ENCODE measurements at places on chromosomes 1 and 21.

- DNase-seq, result no peak
These were observed 174.7 kb downstream of the NRIP1 start for GRCh38 chr21:14890141-14890540.

DNA sequence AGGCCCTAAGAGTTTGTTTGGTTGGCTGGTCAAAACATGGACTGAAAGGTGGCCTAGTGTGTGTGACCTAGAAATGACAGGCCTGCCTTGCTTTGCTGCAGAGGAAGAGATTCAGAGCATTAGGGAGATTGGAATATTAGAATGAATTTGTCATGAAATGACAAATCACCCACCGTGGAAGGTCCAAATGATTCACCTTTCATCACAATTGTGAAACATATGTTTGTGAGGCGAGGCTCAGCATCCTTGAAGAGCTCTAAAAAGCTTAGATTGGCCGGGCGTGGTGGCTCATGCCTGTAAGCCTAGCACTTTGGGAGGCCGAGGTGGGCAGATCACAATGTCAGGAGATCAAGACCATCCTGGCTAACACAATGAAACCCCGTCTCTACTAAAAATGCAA, 5.5 kb downstream of the LCE1B start:
- DNase-seq, result no peak

DNA sequence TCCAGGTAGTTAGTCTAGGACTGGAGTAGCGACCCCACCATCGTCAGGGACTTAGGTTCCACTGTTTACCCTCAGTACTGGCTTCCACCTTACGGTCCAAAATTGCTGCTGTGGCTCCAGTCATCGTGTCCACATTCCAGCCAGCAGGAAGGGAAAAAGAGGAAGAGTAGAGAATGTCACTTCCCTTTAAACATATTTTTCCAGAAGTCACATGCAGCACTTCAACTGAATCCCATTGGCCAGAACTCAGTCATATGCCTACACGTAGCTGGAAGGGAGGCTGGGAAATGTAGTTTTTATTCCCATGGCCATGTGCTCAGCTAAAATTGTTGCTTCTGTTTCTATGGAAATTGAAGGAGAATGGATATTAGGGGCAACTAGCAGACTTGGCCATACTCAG, 84.1 kb upstream of the SELENON start:
- DNase-seq, result no peak

DNA sequence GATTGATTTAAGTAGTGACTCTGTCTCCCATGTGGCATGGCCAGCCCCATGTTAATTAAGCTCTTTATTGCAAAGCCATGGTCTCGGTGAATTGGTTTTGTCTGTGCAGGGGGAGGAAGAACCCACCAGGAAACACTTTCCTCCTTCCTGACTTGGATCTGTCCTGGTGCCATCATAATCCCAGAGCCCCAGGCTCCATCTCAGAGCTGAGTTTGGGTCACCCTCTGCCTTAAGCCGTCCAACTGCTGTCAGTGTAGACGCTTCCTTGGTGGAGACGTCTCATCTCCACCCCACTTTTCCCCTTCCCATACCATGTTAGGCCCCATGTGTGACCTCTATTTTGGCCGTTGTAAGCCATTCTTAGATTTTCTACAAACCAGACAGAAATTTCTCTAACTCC, 36.0 kb upstream of the COL6A2 start:
- peak; percentile 15 for DNase-seq

- DNase-seq, result no peak
These were observed 12.2 kb downstream of the ZDHHC18 start for GRCh38 chr1:26838474-26839338.

DNA sequence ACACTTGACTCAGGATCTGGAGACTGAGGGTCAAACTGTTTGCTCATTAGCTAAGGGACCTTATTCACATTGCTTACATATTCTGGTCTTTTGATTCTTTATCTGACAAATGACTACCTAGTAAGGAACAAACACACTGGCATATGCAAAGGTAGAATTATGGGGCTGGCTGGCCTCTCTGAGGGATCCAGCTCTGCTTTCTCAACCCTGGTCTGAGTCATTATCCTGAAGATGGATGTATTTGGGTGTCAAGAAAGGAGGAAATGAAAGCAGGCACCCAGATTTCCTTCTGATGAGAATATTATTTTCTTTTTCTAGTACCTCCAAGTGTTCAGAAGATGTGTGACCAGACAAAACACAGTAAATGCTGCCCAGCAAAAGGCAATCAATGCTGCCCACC, 6.0 kb downstream of the SMCP start:
- DNase-seq, result no peak

GRCh38 chr1:100628631-100629081, 90.7 kb downstream of the GPR88 start:
- DNase-seq, result no peak

- DNase-seq, result no peak
These were observed 74.7 kb downstream of the HSPA13 start for GRCh38 chr21:14308234-14308633.

DNA sequence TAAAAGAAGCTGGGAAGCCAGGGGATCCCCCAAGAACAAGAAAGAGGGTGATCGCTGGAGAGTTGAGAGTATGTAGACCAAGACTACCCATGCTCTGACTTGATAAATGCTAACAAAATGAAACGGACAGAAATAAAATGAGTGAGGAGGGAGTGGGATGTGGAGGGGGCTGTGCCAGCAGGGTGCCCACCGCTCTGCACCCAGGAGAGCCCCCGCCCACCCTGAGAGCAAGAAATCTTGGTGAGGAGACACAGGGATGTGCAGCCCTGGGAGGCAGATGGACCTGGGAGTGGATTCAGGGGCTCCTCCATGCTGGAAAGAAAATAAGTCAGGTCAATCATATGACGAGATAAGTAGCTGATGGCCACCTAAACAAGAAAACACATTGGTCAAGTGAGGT, 590.9 kb downstream of the AJAP1 start:
- no peak for DNase-seq

DNA sequence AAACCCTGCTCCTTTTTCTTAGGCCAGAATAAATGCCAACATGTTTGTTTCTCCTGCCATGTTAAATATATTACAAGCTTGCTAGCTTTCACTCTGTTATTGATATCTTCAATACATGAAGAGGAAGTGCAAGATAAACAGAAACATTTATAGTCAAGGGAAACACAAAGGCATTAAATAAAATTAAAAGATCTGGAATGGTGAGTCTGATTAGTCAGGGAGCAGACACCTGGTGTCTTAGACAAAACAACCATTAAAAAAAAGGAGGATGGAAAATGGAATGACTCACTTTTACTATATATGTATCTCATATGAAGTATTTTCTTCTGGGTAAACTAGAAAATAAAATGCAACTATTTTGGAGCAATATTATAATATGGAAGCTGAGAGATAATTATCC, 123.3 kb downstream of the SMYD3 start:
- DNase-seq, result no peak

GRCh38 chr1:232904566-232904965, 45.8 kb upstream of the NTPCR start:
- DNase-seq, result no peak

DNA sequence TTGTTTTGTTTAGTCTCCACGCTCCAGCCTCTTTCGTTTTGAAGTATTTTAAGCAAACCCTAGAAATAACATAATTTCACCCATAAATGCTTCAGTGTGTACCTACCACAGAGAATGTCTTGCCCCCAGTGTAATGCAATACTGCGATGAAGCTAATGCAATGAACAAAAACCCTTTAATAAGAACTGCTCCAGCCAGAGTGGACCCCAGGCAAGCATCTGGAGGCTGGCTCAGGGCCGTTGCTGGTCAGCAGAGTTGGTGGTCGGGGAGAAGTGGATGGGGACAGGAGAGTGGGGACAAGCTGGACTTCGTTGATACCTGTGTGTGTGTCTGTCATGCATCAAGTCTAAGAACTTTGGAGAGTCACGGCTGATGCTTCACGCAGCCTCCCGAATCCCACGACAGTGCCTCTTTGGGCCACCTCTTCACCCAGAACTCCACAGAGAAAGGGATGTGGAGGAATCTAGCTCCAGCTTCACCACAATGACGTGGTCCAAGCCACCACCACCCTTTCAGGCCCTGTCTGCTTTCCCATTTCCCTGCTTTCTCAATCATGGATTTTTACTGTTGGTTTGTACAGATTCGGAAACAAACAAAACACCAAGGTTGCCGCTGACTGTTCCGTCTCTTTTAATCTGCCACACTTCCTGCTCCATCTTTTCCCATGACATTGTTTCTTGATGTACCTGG, 108.6 kb upstream of the ERRFI1 start:
- DNase-seq, result no peak

GRCh38 chr1:210516697-210517459, 188.2 kb downstream of the HHAT start:
- DNase-seq, result no peak

DNA sequence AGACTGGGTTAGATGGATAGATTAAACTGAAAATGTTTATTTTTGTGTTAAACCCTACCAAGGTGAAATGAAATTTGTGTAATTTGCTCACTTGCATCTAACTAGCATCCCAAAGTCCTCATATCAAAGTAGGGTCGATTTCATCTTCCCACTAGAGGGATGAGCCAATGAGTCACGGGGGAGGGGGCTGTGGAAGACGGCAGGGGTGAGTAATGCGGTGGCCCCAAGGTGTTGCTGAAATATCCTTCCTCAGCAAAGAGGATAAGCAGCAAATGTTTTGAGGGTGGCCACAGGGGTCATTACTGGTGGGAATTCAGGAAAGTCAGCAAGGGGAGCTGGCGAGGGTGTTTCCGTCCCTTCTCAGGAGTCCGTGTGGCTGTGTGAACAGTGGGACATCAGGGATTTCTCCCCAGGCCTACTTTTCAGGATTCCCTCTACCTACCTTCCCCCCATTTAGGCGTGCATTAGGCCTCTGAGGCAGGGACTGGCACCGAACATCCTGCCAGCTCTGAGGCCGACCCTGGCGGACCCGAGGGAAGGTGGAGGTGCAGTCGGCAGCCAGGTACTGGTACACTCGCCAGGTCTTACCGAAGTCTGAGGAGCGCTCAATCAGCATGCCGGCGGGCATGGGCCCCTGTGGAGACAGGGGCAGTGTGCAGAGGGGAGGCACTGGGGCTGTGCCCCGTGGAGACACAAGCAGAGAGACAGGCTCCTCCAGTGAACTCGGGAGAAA, 18.1 kb downstream of the LAMB3 start:
- DNase-seq, result no peak

- peak; percentile 37 for DNase-seq
These were observed 79.6 kb downstream of the PSMG1 start for GRCh38 chr21:39103689-39104088.

- no peak for DNase-seq
These were observed 103.2 kb upstream of the SLC25A33 start for GRCh38 chr1:9435854-9436640.

- no peak for DNase-seq
These were observed 2.4 kb upstream of the TAF1A start for GRCh38 chr1:222592171-222592570.

DNA sequence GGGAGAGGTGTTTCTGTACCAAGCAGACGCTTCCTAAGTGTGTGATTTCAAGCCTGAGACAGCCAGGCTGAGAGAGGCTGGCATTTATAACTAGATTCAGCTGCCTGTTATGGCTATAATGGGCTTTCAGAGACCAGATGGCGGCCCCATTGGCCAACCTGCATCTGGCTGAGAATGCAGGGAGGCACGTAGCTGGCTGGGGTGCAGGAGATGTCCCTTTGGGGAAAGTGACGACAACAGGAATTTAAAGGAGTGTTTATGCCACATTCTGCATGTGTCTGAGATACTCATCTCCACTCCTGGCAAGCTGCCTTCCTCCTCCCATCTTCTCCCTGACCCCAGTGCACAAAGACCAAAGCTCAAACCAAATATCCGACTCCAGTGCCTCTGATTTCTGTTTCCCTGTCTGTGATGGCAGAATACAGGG, 21.3 kb upstream of the CCDC190 start:
- DNase-seq, result no peak

- DNase-seq, result no peak
These were observed at the start of gene CYP4B1 for GRCh38 chr1:46798810-46799209. Gene CYP4B1 (plus strand): TSS chr1:46799046. CDS start chr1:46799082, 36 bp downstream.

Measured in left lobe of liver (tissue), 2 donors.